Nucleus accumbens (tissue), 56 donors: ENCODE measurements at places on chromosomes 2 and 18.

GRCh38 chr2:65033178-65033577, 23.0 kb upstream of the CEP68 start:
- DNase-seq = no peak

- DNase-seq = no peak
Observed at GRCh38 chr18:69655816-69656215, 255.1 kb downstream of the DOK6 start.

DNA sequence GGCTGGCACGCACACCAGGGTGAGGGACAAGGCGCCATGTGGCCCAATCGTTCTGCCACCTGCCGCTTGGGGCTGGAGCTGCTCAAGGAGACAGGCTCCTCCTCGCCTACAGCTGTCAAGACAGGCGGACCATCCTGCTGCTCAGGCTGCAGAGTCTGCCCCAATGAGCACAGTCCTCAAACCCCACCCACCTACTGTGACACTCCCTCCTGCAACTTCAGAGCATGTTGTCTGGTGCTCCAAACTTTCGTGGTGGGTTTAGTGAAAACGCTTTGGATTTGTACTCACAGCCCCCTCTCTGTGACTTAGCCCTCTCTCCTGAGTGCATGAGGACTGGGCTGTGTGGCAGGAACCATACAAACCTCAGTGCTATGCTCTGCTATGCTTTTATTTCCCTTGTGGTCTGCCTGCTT, 23.2 kb upstream of the SLC35F6 start:
- DNase-seq = no peak

DNA sequence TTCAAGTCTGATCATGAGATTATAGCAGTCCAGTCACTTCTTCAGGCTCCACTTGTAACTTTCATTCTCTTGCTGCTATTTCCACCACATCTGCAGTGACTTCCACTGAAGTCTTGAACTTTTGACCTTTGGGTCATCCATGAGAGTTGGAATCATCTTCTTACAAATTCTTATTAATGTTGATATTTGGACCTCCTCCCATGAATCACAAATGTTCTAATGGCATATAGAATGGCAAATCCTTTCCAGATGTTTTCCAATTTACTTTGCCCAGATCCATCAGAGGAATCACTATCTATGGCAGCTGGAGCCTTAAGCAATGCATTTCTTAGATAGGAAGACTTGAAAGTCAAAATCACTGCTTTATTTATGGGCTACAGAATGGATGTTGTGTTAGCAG, 159.4 kb downstream of the LTBP1 start:
- DNase-seq = no peak

DNA sequence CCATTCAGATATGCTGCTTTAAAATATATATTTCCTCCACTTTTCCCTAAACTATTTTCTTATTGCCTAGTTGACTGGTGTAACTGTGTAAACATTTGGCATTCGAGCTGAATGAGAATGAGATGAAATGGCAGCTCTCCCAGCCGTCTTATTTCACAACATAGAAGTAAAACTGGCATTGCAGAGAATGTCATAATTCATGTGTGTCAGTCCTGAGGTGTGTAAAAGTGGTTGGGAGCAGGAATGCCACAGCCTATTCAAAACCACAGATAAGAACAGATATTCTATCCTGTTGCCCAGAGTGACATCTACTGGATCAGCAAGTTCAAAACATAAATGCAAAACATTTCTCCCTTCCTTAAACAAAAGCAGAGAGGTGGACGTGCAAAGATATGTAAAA, 565.5 kb upstream of the CHAC2 start:
- DNase-seq = no peak

GRCh38 chr2:222859786-222860612, 837 bp upstream of the ACSL3 start:
- peak; percentile 2 for DNase-seq

DNA sequence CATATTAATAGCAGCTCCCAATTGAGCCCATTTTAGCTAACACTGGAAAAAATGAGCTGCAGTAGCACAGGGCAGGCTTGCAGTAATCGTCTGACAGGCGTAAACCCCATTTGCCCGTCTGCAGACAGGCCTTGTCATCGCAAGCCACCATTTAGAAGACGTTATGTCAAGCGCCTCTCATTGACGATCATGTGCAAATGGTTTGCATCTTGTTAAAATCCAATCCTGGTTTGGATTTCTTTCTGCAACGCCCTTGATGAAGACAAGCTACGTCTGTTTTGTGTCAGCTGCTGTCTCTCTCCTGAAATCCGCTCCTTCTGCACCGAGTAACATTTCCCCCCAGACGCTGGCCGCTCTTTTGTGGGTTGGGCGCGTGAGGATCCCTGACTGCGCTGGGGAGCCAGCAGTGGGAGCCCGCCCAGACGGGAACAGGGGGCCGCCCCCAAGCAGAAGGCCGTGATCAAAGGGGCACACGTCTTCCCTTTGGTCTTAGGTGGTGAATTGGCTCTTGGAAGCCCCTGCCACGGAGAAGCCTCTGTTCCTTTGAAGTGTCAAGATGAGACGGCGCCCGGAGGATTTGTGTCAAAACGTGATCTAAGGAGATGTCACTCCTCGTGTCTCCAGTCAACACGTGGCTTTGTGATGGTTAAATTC, 84.2 kb upstream of the GPC1 start:
- DNase-seq = no peak

GRCh38 chr2:21740484-21740883, 616.7 kb downstream of the TDRD15 start:
- DNase-seq = no peak

DNA sequence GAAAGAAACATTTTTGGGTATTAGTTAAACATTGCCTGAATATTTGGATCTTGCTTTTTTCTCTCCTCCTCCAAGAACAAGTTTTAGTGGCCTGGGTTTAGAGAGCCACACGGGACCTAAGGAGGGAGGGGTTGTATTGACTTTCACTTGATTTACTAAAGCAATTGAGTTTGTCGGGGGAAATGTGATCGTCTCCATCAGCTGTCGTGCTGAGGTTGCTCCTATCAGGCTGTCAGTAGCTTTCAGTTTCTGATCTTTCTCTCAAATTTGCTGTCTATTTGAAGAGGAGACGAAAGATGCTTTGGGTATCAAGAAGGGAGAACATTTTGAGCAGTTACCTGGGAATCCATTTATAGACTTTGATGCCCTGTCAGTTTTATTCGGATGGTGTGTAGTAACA, 106.0 kb downstream of the SETBP1 start:
- DNase-seq = no peak

DNA sequence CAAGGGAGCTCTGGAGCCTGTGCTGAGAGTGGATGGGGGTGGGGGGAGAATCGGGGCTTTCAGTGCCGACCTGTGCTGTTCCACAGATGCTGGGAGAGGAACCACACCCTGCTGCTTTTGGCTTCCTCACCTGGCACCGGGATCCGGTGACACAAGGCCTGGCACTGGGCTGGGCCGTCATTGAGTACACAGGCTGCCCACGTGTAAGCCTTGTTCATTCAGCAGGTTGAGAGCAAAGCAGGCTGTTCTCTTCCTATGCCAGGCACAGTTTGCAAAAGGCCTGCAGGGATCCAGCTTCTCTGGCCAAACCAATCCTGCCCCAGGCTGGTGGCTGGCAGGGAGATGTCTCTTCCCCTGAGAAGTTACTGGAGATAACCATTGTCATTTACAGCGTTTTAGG, 17.1 kb downstream of the TRIB2 start:
- DNase-seq = peak; percentile 48

- DNase-seq = no peak
Observed at GRCh38 chr18:10239991-10240634, 214.3 kb upstream of the APCDD1 start.

DNA sequence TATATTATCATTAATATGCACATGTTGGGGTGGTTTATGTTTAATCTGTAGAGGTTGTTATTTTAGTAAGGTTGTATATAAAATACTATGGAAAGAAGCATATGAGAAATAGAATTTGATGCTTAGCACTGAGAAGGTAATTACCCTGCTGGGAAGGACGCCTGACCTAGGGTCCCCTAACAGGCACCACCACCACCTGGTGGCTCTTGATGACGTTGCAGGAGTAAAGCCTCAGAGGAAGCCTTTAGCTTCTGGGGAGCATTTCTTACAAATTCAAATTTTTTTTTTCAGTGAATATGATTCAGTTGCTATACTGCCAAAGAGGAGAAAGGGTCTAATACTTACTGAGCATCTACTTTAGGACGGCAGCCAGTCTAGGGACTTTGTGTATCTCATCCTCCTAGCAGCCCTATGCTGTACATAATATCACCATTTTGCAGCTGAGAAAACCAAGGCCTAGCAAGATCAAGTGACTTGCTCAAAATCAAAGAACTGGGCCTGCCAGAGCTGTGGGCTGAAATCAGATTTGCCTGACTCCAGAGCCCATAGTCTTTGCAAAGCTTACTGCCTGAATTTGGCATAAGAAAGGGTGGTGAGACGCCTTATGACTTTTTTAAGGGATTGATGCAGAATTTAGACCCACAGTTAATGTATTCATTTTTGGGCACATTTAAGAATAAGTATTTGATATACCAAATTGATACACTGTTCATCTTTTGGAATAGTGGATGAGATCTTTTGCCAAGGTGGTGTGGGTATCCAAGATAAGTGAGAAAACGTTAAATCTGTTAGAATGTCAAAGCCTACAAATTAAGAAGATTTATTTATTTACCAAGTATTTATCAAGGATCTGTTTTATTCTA, 78.8 kb upstream of the GAREM1 start:
- no peak for DNase-seq

- no peak for DNase-seq
Observed at GRCh38 chr2:222651718-222652418, 4.0 kb downstream of the FARSB start.

DNA sequence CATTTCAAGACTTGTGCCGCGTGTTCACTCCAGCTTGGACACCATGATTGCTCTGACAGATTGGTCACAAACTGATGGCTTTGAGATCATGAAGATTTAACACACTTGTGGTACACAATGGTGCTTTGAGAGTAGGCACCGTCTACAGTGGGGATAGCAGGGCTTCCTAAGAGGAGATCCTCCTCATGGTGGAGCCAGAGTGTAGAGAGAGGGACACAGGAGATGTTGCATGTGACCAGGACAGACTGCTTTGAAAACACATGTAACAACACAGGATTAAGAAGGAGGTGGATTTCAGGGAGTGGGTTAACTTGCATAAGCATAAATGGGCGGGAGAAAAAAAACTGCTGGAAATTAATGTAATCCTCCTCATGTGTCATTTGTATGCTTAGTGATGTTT, 95.7 kb upstream of the LINC00305 start:
- no peak for DNase-seq

GRCh38 chr18:76707534-76707933, 114.8 kb upstream of the ZNF236 start:
- no peak for DNase-seq

GRCh38 chr2:199851883-199852282, 891 bp upstream of the FTCDNL1 start:
- no peak for DNase-seq

DNA sequence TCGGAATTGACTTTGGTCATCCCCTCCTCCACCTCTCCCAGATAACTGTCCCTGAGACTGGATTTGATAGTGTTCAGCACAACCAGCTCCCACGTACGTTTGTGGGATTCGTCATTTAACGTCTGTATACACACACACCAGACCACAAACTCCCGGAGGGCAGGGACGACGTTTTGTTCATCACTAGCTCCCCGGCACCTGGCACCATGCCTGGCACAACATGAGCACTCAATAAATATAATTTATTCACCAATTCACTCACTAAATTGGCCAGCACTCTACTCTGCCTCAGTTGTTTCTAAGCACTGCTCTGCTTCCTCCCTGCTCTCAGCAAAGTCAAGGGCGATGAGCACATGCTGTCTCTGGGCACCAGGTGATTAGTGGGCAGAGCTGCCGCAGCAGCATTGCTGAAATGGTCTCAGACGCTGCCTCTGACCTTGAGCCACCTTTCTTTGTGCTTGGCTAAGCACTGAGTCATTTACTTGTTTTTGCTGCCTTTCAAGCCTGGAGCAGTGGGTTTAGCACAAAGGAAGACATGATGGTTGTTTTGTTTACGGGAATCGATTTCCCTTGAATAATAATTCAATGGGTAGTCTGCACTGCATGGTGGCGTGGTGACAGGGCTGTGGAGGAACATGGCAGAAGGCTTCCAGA, 19.3 kb upstream of the LOXHD1 start:
- no peak for DNase-seq

- DNase-seq = no peak
Observed at GRCh38 chr2:186256540-186256939, 229.5 kb upstream of the ZC3H15 start.

GRCh38 chr2:161102770-161103450, 57.3 kb upstream of the TANK start:
- DNase-seq = no peak

GRCh38 chr2:46943881-46944798, 28.5 kb upstream of the MCFD2 start:
- DNase-seq = no peak

DNA sequence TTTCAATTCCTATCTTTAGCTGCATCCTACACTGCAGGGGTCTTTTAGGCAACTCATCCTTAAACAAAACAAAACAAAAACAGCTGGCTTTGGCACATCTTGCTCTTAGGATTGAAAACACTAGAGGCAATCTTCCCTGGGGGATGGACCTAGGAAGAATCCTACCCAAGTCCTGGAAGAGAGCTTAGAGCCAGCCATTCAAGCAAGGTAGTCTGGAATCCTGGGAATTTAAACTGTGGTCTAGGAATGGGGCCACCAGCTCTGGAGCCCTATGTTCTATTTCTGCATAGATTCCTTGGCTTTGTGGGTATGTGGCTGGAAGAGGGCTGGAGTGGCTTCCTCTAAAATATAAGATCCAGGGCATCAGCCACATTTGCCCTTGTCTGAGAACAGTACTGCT, 27.7 kb downstream of the MYL1 start:
- no peak for DNase-seq

- DNase-seq = no peak
Observed at GRCh38 chr2:19225126-19225525, 133.3 kb downstream of the OSR1 start.

GRCh38 chr2:19846030-19846429, 55.8 kb downstream of the TTC32 start:
- no peak for DNase-seq

DNA sequence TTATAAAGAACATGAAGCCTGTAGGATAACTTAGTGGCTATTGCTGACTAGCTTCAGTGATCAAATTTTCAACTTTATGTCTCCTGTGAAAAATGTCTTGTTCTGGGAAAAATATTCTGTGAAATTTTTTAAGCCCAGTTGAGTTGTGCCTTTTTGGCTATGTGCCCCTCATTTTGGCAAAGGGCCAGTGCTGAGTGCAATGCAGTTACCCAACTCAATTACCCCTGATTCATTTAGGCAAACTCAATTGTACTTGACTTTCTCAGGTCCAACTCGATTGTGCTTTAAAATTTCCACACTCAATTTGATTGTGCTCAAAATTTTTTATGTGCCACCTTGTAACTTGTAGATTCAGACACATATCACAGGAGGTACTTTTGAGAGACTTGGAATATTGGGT, 548.8 kb upstream of the NRP2 start:
- no peak for DNase-seq

DNA sequence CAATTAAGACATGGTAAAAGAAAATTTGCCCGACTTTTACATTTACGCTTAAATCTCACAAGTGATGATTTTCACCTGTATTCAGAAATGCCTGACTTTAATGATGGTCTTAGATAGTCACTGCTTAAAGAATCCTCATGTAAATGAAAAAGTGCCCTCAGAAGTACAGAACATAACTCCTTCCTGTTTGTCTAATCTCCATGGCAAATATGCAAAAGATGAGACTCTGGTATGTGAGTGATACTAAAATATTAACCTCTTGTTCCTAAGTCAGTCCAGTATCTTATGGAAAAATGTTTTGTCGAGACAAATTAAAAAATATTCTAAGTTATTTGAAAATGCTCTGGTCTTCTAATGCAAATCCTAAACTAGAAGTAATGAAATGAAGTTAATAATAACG, 29.2 kb downstream of the KCTD1 start:
- DNase-seq = no peak

- DNase-seq = no peak
Observed at GRCh38 chr2:241030883-241031282, 32.5 kb downstream of the SNED1 start.
